Cardiac muscle cell (in vitro differentiated cells and primary cell): ENCODE measurements at places on chromosomes 13 and 19. TPM values are rescaled to one million over a fixed set of nuclear protein-coding genes. Genes with fewer than 3 reads are reported as not detected.

ACP7 gene
- not detected in 2 replicates for total RNA-seq

LEUTX gene
- not detected in 2 replicates for total RNA-seq

LCP1 gene
- 4.8 and 5.5 TPM in 2 replicates for total RNA-seq

DNA sequence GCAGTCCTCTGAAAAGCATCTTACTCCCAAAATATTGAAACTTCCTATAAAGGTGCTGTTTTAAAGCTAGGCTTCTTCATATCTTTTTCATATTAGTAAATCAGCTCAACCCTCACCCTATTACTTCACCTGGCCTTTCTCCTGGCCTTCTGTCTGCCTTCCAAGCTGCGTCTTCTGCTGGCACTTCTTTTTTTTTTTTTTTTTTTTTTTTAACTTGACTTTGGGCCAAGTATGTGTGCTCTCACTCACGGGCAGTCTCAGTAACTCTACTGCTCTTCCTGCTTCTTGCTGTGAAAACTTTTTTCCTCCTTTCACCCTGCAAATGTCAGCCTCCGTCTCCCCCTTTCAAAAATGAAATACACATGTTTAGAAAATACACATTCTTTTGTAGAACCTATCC, 41.2 kb upstream of the KCTD4 start:
- no peaks in the 10 kb centered on the region for H3K36me3 ChIP-seq
- H3K27me3 ChIP-seq, result no peaks in the 10 kb centered on the region

DNA sequence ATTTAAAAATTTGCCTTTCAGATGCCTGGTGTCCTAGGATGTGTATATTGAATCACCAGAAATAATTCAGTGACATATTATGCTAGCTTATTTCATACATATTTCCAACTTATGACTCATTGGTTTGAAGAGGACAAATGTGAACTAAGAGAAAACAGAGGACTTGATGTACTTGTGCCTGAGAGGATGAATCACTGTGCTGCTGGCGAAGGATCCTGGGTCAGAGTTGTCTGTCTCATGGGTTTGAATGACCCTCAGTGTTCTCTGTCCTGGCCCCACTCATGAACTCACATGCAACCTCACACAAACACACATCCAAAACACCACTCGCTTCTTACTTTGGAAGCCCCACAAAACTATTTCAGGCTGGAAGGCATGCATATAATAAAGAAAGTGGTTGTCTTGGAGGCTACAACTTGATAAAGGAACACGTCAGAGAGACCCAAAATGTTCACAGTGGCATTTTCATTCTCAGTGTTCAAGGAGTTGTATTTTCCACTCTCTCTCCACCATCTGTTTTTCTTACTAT, 129.0 kb upstream of the SPRY2 start:
- H3K27ac ChIP-seq, result no peak overlapping the region
- no peaks in the 10 kb centered on the region for H3K36me3 ChIP-seq
- peak; percentile 95 for DNase-seq
- no peaks in the 10 kb centered on the region for H3K27me3 ChIP-seq
- H3K4me3 ChIP-seq, result no peak overlapping the region

ATP4B gene
- not detected in 2 replicates for total RNA-seq

CEBPA gene
- total RNA-seq, result 6.2 and 6.7 TPM in 2 replicates

DNA sequence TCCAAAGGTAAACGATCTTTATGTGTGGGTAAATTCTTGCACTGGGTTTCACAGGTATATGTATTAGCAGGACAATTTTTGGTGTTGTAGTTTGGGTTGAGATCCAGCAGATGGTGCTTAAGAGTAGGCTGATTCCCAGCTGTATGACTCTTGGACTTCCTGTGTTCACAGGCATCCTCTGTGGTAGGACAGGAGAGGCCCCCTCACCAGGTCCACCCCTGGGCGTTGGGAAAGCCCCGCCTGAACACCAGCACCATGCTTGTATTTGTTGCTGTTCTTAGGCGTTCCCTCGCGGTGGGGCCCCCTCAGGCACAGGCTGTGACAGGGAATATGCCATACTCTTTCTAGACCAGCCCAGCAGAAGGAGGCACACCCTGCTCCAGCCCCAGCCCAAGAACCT, 49.5 kb upstream of the PCDH17 start:
- DNase-seq, result no peak
- no peaks in the 10 kb centered on the region for H3K27me3 ChIP-seq
- no peaks in the 10 kb centered on the region for H3K36me3 ChIP-seq
- H3K4me1 ChIP-seq, result no peaks in the 10 kb centered on the region
- no peak overlapping the region for H3K4me3 ChIP-seq
